Stimulated activated CD4-positive, alpha-beta T cell treated with anti-CD3 and anti-CD28 coated beads, TNF-alpha, amount 100 ng/mL, for 1 hour (primary cell): ENCODE measurements at places on chromosomes 13 and 19.

DNA sequence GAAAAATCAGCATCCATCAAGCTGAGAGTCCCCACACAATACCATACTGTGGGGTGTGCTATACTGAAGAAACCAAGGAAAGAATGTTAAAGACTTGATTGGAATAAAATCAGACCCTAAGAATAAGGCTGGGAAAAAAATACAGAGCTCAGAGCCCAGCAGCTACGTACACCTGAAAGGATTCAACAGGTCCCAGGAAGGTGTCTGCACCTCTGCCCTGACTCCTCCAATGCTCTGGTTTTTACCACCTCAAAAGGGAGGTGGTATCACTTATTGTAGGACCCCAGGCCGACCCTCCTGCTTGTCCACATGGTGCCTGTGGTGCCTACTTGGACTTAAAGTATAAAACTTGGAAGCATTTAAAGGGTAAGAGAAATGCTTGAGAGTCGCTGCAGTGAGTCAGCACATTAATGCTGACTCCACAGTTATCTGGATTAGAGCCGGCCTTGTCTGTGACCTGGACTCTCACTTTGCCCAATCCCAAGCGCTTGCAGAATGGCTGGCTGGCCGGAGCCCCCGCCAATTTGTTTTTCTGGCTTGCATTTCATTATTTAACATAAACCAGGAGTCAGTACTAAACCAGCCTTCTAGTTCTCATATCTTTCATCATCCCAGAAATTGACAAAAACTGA is 110.1 kb downstream of the FGF14 start:
- DNase-seq, result no peak

DNA sequence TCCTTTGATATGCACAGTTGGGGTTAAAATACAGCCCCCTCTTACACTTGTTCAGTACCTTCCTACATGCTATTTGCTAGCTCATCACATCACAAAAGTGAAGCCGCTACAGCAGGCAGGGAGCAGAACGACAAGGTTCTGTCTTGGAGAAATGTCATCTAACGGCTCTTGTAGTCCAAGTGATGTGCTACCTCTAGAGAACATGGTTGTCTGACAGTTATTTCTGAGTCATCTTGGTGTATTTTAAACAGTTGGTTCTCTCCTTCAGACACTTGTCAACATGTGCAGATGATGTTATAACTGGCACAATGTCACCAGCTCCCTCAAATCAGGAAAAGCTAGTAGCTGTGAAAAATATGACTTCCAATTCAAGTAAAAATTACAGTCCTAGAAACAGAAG is 865.0 kb downstream of the PCDH9 start:
- DNase-seq, result no peak

GRCh38 chr13:84050536-84050935 is 168.3 kb upstream of the SLITRK1 start:
- no peak for DNase-seq

DNA sequence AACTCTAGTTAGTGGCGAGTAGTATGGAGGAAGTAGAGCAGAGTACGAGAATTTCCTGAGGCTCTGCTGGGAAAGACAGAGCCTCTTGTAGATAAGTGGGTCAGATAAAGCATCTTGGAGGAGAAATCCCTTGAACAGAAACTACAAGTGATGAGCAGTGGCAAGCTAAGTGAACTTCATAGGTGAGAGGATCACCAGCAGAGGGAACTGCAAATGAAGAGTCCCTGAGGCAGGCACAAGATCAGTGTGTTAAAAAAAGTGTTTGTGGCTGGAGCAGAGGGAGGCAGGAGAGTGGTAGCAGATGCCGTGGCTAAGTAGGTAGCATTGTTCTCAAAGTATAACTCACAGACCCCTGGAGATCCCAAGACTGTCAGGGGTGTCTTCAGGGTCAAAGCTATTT is 437.6 kb downstream of the HS6ST3 start:
- no peak for DNase-seq

DNA sequence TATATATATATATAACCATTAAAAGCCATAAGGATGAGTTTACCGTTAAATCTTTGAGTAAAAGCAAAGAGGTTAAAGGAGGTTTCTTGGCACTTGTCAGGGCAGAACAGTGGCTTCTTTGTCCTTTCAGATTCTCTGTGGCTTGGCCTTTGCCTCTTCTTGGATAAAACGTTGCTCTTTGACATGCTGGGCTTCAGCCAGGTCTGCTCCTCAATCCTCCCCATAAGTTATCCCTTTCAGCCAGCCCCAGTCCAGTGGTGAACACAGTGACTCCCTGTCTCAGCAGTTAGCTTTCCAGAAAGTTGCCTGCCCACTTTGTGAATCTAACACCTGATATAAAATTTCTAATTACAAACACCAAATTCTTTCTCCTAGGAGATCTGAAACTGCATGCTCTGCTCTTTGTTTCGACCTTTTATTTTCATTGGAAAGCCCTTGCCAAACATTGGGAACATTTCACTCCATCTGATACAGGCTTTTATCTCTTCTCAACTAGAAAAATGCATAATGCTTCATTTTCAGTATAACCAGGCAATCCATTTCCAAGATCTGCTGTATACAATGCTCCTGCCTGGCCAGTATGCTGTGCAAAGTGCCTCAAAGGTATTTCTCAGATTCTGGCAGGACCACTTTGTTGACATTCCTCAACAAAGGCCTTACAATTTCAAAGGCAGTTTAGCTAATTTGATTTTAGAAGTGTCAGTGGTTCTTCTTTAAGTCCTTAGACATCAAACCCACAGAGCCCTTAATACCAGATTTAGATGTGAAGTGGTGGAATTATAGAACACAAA is 16.2 kb upstream of the MED4 start:
- no peak for DNase-seq

DNA sequence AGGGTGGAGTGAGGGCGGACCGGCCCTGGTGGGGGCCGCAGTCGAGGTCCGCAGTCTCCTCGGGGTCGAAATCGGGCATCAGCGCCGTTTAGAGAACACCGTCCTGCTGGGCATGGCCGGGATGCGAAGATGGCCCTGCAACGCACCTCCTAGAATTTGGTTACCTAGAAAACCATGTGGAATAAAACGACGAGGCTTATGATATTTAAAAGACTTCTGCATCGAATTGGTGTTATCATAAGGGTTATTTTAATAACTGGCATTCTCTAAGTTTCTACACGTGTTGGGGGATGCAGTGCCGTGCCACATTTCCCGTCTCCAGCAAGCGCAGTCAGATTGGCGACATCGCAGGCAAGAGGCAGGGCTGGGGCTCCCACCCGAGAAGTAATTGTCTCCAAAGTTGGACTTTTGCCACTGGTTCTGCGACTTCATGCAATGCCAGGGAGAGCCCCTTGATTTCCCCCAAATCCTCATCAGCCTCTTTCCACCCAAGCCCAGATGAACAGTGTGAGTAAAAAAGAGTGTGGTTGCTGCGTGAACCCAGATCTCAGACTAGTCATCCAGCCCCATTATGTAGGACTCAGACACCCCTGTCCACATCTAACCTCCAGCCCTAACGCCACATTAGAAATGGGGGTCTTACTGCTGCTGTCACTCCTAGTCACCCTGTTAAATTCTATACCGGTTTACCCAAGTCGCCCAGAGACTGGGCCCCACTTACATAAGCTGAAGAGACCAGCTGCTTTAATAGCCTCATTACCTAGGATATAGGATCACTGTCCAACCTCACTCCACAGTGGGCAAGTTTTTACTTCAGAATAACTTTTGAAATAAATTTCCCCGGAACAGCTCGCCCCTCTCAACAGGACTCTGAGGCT is 571 bp upstream of the DHRS12 start:
- DNase-seq, result no peak

GRCh38 chr13:61884830-61885229 is 469.2 kb upstream of the PCDH20 start:
- DNase-seq, result no peak

DNA sequence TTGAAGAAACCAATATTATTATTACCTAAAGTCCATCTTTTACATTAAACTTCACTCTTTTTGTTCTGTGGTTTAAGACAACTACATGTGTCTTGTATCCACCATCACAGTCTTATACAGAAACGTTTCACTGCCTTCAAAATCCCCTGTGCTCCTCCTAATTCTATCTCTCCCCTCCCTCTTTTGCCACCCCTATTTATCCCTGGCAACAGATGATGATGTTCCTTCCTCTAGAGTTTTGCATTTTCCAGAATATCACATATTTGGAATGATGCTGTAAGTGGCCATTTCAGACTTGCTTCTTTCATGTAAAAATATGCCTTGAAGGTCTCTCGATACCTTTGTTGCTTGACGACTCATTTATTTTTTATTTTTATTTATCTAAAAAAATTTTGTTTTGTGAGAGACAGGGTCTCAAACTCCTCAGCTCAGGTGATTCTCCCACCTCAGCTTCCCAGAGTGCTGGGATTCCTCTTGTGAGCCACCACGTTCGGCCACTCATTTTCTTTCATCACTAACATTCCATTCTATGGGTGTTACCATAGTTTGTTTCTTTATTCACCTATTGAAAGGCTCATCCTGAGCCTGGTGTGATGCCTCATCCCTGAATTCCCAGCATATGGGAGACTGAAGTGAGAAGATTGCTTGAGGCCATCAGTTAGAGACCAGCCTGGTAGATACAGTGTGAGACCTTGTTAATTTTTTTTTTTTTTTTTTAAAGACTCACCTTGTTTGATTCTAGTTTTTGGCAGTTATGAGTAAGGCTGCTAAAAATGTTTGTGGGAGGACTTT is 8.4 kb downstream of the ZNF763 start:
- no peak for DNase-seq

- no peak for DNase-seq
Measured at GRCh38 chr13:95547531-95548167, 4.9 kb upstream of the CLDN10 start.

GRCh38 chr13:114142137-114142550 is 9.7 kb upstream of the RASA3 start:
- no peak for DNase-seq

GRCh38 chr13:92488249-92488852 is 738.3 kb upstream of the GPC6 start:
- DNase-seq, result no peak

- no peak for DNase-seq
Measured at GRCh38 chr19:35847911-35848310, 4.4 kb downstream of the NPHS1 start.

DNA sequence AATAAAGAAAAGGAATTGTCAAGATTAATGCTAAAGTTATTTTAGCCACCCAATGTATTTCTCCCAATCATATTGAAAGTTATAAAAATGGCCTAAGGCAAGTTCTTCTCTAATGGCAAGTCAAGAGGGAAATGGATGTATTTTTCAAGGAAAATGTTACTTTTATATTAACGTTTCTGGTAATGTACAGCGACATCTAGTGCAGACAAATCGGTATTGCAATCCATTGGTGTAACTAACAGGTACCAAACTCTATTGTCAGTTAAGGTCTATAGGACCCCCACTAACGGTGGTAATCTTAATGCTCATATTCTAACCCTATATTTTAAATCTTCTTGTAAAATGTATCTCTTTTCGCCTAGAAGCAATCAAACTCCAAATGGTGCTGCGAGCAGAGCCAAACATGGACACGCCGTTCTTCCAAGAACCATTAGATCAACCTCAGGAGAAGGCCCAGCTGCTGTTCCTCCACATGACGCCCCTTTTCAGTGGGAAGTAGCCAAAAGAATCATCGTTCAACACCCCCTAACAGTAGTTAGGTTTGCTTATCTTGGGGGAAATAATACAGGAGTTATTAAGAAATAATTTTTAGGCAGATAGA is 98.5 kb upstream of the PABPC3 start:
- DNase-seq, result no peak

GRCh38 chr13:77528834-77529500 is 6.5 kb upstream of the SCEL start:
- DNase-seq, result no peak

GRCh38 chr19:3366753-3367627 is 607 bp downstream of the NFIC start:
- DNase-seq, result no peak

GRCh38 chr19:898663-899062 is 5.4 kb downstream of the RNU6-9 start:
- no peak for DNase-seq

DNA sequence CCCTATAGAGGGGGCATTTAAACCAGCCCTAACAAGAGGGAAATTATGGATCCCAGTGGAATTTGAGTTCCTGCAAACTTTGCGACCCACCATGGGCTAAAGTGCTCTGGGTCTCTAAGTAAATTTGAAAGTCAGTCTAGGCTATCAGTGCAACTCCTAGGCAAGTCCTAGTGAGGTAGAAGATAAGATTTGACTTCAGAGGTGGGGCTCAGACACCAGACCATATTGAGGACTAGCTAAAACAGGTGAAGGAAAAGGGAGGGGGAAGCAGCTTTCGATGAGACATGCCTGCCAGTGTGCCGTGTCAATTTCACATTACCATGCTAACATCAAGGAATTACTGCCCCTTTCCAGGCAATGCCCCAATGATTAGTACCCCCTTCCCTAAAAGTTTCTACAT is 38.4 kb downstream of the CD320 start:
- no peak for DNase-seq

DNA sequence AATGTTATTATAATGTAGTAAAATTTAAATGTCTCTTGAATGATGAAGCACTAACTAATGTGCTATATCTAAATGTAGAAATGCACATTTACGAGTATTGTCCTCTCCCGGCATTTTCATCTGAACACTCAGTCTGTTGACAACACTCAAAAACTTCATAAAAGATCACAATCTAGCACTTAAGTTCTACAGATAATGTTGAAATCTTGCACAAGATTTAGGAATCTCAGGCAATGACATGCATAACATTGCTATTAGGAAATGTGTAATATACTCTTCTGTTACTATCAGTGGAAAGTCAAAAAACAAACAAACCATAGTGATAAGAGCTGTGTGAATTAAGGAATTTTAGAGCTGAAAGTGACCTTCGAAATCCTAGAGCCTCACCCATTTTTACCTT is 37.5 kb upstream of the XPO4 start:
- DNase-seq, result no peak

DNA sequence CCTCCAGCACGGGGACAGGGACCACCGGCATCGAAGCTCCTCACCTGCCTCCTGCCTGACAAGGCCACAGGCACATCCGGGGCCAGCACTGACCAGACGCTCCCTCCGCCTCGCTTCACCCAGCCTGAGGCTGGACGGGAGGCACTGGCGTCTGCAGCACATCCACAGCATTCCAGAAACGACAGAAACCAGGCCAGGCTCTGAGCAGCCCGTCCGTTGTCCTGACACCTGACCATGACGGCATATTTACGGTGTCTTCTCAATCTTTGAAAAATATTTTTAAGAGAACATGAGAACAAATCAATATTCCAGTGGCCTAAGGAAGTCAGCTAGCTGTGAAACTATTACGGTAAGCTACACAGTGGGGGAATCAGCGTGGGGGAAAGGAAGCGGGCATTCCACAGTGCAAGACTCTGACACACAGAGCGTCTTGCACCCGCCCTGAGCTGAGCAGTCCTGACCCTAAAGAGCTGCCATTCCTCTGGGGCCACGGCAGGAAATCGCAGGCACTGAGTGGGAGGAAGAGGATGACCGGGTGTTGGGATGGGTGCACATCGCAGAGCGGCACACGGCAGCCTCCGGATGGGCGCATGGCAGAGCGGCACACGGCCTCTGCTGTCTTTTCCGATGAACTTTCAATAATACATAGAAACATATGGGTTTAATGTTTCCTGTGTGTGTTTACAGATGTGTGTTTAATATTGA is 26.8 kb downstream of the RASA3 start:
- DNase-seq, result no peak

GRCh38 chr19:44796701-44797115 is 12.2 kb upstream of the BCAM start:
- no peak for DNase-seq
